ENCODE measurements at places on chromosomes 1 and 21.
A peak's percentile ranks its signal among the peaks of the same experiment; 100 is the strongest.

DNA sequence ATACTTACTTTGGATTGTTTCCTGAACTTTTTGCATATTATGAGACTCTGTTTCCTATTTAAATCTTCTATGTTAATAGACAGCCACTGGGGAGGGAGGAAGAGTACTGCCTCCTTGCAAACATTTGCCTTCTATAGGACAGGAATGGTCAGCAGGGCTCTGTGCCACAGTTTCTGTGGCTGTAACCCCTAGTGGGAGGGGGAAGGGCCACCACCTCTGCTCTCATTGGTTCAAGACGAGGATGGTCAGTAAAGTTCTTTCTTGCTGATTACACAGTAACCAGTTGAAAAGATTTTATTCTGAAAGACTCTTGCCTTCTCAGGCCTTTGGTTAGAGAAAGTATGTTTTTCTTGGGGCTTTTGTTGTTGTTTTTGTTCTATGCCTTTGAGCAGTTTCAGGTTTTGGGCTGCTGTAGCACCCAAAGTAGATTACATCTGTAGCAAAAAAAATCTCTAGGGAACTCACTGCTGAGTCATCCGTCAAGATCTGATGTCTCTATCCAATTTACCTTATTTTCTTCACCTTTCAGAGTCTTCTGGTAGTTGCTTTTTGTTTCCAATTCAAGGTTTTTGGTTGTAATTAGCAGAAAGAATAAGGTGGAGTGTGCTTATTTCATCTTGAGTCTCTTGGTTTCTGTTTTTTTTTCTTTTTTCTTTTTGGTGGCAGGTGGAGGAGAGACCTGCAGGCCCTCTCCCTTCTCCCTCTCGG is 23.1 kb downstream of the SLC35A3 start:
- DNase-seq, result no peak

- no peak for DNase-seq
These were observed 222.8 kb downstream of the FOXD2 start for GRCh38 chr1:47660622-47661021.

DNA sequence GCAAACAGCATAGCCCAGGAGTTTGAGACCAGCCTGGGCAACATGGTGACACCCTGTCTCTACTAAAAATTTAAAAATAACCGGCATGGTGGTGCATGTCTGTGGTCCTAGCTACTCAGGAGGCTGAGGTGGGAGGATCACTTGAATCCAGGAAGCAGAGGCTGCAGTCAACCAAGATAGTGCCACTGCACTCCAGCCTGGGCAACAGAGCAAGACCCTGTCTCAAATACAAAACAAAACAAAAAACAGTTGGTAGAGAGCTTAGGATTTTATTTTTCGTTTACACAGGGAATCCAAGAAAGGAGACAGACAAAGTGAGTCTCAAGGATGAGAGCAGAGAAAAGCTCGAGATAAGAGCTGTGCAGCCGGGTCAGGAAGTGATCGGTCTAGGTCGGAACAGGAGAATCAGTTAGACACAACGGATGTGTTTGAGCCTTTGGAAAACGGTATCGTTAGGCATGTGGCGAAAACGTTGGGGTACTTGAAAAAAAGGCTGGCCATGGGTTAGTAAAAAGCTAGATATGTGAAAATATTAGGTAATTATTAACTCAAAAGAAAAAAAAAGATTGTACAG is 1.7 kb upstream of the MIB2 start:
- DNase-seq, result no peak

DNA sequence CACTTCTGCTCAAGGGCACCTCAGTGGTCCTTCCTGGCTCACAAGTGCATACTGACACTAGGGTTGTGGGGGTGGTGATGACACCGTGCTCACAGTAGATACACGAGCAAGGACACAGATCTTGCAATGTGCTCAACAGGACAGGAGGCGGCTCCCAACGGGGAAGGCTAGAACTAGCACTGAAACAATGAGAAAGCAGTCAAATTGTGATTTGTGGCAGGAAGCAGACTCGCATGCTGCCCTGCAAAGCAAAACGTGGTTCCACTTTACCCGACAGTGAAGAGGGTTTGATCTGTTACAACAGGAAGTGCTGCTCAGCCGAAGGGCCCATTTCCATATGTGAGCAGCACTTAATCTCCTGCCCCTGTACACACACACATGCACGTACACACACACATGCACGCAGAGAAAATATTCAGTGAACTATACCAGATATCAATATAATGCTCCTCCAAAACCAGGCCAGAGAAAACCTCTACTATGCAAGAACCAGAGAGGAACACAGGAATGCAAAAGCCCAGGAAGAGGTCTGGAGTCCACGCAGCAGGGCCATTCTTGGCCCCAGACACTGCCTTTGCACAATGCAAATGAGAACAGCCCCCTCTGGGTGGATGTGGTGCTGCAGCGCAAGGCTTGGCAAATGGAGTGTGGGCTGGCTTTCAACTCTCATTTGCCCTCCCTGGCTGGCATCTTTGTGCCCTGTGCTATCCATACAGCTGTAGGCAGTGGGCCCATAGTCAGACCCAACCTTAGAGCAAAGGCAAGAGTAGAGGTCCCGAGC is 47.1 kb downstream of the KANK4 start:
- no peak for DNase-seq

DNA sequence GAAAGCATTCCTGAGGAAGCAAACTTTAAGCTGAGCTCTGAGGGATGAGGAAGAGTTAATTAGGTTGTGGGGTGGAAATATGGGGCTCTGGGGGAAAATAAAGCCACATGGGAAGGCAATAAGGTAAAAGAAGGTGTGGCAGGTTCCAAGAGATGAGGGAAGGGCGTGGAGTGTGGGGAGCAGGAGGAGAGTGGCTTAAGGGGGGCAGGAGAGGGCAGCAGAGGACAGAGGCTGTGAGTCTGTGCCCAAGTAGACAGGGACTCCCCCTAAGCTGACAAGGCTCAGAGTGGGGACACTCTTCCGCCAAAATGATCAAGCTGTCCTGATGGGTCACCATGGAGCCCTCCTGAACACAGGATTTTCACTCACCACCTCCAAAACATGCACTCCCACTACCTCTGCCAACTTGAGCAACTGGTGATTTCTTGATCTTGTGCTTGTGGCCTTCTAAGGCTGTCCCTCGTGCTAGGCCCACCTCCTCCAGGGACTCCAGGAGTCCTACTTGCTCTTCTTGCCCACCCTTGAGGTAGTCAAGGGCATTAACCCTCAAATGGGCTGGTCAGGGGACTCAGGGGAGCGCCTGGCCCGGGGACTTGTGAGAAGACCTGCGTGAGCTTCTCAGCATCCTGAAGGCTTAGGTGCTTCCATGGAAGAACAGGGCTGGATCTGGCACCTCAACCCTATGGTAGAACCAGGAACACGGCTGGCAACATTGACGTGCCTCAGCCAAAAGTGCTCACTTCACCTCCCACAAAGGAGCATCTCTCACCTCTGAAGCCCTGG is 23.4 kb downstream of the DMAP1 start:
- DNase-seq, result no peak

DNA sequence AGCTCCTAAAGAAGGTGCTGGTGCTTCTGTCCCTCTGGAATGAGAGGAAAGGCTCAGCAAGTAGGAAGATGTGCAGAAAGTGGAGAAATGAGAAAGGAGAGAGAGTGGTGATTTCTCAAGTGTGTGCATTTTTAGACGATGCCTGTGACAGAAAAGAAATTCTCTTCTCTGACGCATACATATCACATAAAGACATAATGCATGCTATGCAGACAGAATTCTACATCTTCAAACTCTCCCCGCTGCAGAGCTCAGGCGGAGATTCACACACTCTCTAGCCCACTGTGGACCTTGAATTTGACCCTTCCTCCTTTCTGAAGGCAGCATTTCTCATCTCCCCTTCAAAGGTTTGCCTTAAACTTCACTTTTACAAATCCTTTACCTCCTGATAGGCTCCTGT is 52.0 kb upstream of the CAMK1G start:
- no peak for DNase-seq

DNA sequence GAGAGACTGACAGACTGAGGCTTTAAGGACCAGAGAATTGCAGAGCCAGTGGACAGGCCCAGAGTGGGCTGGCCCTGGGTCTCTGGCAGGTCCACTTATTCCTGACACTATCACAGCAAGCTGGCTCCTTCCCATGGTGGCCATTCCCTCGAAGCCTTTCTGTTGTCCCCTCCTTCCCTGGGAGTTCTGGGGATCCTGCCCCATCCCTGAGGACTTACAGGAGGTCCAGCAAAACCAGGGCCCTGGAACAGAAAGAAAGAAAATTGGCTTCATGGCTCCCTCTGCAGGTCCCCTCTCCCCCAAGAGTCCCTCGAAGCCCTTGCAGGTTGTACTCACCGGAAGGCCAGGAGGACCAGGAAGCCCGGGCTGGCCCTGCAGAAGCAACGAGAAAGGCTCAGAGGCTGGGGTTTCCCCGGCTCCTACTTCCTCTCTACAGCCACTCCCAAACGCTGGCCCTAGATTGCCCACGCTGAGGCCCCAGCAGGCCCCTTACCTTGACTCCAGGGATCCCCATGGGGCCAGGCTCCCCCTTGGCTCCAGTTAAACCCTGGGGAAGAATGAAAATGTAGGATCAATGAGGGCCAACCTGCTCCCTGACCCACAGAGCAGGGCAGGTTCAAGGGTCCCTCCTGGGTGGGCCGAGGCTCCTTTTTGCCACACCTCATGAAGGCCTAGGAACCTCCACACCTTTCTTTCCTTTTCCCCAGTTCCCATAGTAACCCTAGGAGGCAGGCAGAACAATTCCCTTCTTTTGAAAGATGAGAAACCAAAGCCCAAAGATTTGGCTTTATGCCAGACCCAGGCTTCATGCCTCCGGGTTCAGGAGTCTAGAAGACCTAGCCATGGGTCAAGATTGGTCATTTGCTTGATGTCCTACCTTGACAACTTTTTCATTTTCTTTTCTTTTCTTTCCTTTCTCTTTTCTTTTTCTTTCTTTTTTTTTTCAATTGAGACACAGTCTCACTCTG is 4.6 kb downstream of the COL9A2 start:
- DNase-seq, result no peak

GRCh38 chr1:36157973-36158826 is 2.2 kb downstream of the MAP7D1 start:
- no peak for DNase-seq

- DNase-seq, result no peak
These were observed 7.7 kb upstream of the NPHP4 start for GRCh38 chr1:5999711-6000443.

DNA sequence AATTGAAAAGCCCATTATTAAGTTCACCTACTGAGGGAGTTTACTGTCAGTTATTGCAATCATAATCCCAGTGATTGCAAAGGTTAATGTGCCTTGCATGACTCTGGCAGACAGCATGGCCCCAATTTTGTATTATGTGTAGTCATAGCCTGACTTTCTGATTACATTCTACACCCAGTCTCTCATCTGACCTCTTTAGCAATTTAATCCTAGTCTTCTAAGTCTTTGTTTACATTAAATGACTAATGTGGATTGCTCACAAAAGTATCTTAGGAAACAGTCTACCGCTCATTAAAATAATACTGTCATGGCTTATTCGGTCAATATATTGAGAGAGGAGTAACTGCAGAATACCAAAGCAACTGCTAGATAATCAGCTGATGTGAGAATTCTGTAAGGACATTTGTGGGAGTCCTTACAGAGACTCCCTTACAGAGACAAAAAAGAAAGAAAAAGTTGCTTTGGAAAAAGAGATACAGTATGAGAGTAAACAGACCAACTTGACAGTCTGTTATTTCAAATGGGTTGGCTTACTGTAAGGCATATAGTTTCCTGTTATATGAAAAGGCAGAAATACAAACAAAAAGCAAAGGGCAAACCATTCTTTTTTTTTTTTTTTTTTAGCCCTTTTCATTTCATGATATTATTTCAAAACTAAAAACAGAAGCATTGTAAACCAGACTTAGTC is 42.8 kb downstream of the SMG7 start:
- DNase-seq, result no peak

GRCh38 chr1:54944610-54945392 is 35.6 kb upstream of the TMEM61 start:
- DNase-seq, result peak; percentile 35

- no peak for DNase-seq
These were observed 201.1 kb upstream of the CHRM3 start for GRCh38 chr1:239185245-239185619.

- no peak for DNase-seq
These were observed 39.3 kb downstream of the MTARC1 start for GRCh38 chr1:220825819-220826551.

DNA sequence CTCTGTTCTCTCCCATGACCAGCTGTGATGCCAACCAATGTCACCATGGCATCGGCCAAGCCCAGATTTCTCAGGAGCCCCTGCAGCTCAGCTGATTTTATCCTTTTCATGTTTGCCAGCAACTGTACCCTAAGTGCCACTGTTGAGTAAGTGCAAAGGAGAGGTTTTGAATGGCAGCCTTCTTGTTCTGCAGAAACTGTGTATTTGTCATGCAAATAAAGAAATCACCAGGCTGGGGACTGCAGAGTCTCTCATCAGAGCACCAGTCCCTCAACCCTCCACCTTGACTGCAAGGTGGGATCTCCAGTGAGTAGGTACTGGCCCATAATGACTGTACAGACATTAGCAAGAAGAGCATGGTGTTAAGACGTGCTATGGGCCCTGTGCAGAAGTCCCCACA is 26.6 kb downstream of the C8B start:
- DNase-seq, result no peak

DNA sequence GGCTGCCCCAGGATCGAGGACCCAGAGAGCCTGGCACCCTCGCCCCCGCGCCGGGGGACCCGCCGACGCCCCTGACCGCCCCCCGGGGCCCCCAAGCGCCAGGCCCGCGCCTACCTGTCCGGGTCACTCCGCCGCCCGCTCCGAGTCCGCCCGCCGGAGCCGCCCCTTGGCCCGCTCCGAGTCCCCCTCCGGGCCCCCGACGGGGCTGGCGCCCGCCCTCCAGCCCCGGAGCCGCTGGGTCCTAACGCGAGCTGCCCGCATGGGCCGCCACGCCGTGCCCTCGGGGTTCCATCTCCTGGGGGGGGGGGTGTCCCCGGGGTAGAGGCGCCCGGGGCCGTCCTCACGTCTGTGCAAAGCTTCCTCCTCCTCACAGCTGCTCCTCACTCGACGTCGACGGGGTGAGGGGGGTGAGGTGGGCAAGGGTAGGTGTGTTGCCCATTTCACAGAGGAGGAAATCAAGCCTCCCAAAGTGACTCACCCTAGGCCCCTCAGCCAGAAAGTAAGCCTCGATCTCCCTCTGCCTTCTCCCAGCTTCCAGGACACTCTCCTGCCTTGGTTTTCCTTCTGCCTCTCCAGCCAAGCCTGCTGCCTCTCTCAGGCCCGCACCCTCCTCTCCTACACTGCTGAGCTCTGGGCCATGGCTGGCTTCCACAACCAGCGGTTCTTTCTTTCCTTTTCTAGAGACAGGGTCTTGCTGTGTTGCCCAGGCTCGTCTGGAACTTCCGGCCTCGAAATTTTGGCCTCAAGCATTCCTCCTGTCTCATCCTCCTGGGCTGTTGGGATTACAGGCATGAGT is at the start of gene MFAP2:
Gene MFAP2 (minus strand): TSS at position 148 of the 796 bp plus-strand sequence. CDS start 2,347 bp downstream, outside the sequence.
- DNase-seq, result peak; percentile 45

- DNase-seq, result no peak
These were observed 37.6 kb downstream of the EYA3 start for GRCh38 chr1:28050776-28051175.

GRCh38 chr1:161083748-161084596 is 5.4 kb downstream of the NECTIN4 start:
- no peak for DNase-seq
